ENCODE measurements at places on chromosomes 11 and 22. TPM values are rescaled to one million over a fixed set of nuclear protein-coding genes. Genes with fewer than 3 reads are reported as not detected.
A peak's percentile ranks its signal among the peaks of the same experiment; 100 is the strongest.

SCGB1D2 gene
- not detected for total RNA-seq

ACTN3 gene
- total RNA-seq: 0.30 TPM

PACSIN3 gene
- 1.4 TPM for total RNA-seq

OSBP2 gene
- 9.4 TPM for total RNA-seq

UCP3 gene
- 5.5 TPM for total RNA-seq

OR5P2 gene
- not detected for total RNA-seq

SMC1B gene
- 0.17 TPM for total RNA-seq

MS4A6E gene
- total RNA-seq: not detected

DNA sequence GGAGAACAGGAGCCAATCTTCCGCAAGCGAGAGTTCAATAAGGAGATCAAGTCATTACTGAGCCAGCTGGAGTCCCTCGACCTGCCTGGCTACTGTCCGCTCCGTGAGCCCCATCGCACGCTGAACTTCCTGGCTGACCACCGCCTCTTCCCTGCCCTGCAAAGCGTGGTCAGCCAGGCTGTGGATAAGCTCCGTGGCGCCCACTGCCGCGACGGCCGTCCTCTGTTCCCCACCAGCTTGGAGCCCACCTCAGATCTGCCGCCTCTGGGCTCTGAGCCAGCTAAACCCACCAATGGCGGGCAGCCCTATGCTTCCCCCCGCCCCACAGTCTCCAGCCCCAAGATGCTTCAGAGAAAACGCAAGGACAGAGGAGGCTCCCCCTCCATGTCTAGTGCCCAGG is 2.3 kb downstream of the CCDC116 start:
- DNase-seq: no peak

DNA sequence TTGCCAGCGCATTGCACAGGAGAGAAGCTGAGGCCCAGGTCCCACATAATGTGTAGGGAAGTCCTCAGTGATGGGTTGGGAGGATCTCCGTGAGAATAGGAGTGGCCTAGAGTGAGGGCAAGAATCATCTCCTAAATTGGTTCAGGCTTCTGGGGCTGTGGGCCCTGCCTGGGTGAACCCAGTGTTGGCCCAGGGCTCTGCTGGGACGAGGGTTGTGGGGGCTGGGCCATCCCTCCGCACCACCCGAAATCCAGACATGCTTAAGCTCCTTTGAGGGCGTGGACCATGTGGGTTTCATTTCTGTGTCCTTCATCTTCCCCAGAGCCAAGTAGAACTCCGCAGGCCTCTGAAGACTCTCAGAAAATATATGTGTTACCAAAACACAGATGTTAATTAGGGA is 3.7 kb downstream of the MICALL1 start:
- DNase-seq: no peak

- no peak for DNase-seq
Measured at GRCh38 chr11:73818846-73819245, 31.2 kb downstream of the MRPL48 start.

- DNase-seq: no peak
Measured at GRCh38 chr11:10265936-10266335, 28.1 kb downstream of the SBF2 start.

- DNase-seq: no peak
Measured at GRCh38 chr11:1289211-1289935, 20.1 kb downstream of the TOLLIP start.

- DNase-seq: peak; percentile 26
Measured at GRCh38 chr22:30221121-30221992, 25.2 kb downstream of the LIF start.

DNA sequence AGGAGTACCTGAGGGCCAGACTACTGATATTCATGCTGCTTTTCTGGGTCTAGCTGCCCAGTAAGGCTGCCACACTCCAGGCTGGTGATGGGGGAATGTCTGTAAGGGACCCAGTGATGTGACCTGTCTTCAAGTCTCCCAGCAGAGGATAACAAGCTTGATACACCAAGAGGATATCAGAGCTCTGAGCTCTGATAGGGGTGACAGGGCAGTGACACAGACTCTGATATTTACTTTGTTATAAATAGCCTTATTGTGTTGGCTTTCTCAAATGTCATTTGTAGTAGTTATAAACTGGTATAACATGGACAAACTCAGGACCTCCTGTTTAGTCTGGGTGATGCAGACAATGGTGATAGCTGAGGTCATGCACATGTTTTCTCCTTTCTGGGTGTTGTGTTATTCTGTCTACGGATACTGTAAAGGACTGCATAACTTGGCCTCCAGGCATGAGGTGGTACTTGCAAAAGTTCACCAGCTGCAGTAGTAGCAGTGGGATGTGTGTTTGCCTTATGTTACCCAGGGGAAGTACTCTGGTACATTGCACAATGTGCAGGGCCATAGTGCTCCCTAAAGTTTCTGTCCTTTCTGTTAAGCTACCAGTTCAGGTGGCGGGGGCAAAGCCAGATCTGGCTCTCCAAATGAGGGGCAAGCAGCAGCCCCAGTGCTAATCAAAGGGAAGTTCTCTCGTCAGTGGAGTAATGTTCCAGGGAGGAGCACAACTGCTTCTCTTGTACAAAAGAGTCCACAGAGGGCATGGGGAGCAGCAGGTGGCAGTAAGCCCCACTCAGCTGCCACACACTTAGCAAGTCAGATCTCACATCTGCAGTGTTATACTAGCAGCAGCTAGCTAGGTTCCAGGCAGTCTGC is 812.2 kb downstream of the JRKL start:
- no peak for DNase-seq

GRCh38 chr11:44003736-44004451 is 43.9 kb upstream of the ACCSL start:
- no peak for DNase-seq

GRCh38 chr11:58503361-58503856 is 4.5 kb downstream of the OR5B21 start:
- no peak for DNase-seq

- no peak for DNase-seq
Measured at GRCh38 chr11:101726988-101727387, 143.2 kb upstream of the TRPC6 start.

GRCh38 chr11:76313913-76314740 is 66.8 kb downstream of the THAP12 start:
- no peak for DNase-seq

DNA sequence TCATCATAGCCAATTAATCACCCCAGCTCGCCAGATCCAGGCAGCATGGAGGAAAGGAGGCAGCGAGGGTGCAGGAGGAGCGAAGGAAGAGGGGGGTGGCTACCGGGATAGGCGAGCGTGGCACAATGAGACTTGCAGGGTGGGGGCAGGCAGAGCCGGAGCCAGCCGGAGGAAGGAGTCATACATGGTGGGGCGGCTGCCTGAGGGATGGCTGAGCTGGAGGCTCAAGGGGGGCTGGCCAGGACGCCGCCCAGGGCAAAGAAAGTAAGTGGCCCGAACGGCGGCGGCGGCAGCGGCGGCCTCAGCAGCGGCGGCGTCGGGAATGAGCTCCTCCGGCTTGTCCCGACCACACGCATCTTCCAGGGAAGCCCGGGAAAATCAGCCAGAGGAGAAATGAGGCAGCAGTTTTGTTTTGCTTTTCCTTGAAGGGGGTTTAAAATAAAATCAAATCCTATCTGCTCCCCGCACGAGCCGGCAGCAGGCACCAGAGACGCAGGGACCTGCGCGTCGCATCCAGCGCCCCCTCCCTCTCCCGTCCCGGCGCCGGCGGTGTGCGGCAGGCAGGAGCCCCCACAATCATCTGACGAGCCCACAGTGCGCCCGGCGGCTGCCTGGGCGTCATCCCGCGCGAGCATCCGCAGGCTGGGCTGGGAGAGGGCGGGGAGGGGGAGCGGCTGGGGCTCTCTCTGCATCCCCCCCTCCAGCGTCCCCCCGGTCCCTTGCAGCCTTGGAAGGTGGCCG is 263.6 kb downstream of the CTTN start:
- no peak for DNase-seq

GRCh38 chr11:69280451-69280850 is 13.5 kb upstream of the MYEOV start:
- no peak for DNase-seq

GRCh38 chr11:29187215-29187614 is 829.6 kb downstream of the KCNA4 start:
- DNase-seq: no peak

- no peak for DNase-seq
Measured at GRCh38 chr11:70883323-70883940, 368.9 kb downstream of the SHANK2 start.

- DNase-seq: no peak
Measured at GRCh38 chr11:96205460-96205809, 137.6 kb downstream of the MAML2 start.

GRCh38 chr11:35073691-35074419 is 65.1 kb upstream of the CD44 start:
- DNase-seq: no peak

GRCh38 chr11:8085011-8085645 is 4.1 kb downstream of the TUB start:
- no peak for DNase-seq
